ENCODE measurements at places on chromosomes 1 and 21.

DNA sequence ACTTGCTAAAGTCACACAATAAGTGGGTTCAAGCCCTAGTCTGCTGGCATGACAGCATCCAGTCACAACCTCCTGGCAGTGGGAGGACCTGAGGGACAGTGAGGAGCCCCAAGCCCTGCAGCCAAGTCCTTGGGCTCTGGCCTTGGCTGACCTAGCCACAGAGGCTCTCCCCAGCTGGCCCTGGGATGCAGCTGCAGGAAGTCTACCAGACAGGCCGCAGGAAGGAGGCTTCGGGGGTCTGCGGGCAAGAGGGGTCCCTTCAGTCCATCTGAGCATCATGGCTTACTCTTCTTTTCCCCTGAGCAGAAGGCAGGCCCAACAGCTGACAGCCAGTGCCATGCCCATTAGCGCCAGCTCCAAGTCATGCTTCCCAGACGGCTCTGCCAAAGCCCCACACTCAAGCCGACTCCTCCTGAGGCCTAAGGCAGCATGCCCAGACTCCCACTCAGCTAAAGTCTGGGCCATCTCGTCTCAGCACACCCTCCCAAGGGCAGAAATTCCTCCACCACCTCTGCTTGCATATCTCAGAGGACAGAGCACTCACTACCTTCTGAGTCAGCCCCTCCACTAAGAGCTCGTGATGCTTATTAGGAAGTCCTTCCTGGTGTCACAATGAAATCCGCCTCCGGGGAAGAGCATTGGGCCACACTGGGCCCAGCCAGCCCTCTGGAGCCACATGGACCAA lies 20.1 kb downstream of the SLC1A7 start:
- DNase-seq: no peak

DNA sequence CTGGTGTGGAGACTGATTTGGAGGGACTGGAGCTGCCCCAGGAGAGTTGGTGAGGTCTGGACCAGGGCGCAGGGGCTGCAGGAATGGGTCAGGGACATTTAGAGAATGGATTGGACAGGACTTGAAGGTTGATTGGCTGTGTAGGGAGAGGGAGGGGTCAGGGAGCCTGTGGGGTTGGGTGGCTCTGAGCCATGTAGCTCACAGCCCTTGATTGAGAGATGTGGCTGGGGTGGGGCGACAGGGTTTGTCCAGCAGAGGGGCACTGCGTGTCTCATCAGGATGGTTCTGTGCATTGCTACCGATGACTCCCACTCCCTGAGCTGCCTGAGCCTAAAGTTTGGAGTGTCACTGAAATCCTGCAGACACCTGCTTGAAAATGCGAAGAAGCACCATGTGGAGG lies 12.1 kb downstream of the AZIN2 start:
- DNase-seq: no peak

GRCh38 chr1:78275906-78276685 lies 214.7 kb upstream of the PTGFR start:
- DNase-seq: no peak

GRCh38 chr1:64136296-64136695 lies 67.1 kb upstream of the UBE2U start:
- DNase-seq: no peak

- no peak for DNase-seq
Measured at GRCh38 chr21:42121794-42122193, 50.7 kb downstream of the UMODL1 start.

DNA sequence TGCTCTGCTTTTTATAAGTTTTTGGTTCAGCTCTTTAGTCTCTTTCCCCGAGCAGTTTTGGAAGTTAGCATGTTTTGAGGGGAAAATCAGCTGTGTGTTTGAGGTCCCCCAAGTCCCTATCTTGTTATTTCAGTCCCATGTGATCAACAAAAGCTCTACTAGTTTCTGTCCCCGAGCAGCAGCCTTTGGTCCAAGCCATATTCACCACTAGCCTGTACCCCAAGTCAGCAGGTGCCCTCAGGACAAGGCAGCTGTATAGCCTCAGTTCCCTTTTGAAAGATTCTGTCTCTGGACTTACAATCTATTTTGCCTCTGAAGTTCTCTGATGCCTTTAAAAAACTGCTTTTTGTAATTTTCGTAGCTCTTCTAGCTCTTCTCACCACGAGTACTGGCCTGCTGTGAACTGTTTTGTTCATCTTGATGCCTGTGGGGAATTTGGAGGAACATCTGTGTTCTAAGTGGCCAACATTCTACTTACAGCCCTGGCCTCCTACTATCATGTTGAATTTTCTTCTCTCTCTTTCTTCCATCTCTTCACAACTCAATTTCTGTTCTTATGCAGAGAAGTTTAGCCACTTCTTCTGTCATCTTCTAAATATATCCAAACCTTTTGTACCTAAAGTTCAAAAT lies 16.7 kb downstream of the UAP1 start:
- no peak for DNase-seq

GRCh38 chr1:69129538-69129937 lies 438.2 kb upstream of the LRRC7 start:
- no peak for DNase-seq

DNA sequence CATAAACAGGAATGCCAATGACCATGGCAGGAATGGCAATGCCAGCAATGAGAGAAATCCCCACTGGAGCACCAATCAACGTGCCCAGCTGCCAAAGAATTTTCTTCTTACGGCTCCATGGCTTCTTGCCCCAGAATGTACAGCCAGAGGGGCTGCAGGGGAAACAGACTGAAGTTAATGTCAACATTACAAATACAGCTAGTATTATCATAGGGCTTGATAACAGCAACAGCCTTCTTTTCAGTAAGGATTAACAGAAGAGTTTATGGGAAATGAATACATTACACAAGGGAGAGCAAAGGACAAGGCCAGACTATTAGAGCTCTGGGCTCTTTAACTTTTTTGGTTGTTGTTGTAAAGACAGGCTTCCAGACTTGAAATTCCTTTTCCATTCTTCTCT lies 18.2 kb downstream of the RNF19B start:
- DNase-seq: no peak

DNA sequence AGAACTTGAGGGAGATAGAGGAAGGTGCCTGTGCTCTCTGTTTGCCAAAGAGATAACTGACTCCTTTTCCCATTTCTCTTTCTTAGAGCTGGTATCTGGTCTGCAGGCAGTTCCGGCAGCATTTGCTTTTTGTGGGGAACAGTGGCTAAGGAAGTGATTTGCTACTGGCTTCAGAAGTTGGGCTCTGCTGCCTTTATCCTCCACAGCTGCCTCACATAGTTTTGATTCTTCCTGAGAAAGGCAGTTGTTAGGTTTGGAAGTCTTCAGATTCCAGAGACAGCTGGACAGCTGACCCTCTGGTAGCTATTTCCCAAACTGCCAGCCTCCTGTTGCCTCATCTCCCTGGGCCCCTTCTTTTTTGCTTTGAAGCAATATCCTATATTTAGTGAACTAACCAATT lies 62.6 kb upstream of the MACF1 start:
- no peak for DNase-seq

DNA sequence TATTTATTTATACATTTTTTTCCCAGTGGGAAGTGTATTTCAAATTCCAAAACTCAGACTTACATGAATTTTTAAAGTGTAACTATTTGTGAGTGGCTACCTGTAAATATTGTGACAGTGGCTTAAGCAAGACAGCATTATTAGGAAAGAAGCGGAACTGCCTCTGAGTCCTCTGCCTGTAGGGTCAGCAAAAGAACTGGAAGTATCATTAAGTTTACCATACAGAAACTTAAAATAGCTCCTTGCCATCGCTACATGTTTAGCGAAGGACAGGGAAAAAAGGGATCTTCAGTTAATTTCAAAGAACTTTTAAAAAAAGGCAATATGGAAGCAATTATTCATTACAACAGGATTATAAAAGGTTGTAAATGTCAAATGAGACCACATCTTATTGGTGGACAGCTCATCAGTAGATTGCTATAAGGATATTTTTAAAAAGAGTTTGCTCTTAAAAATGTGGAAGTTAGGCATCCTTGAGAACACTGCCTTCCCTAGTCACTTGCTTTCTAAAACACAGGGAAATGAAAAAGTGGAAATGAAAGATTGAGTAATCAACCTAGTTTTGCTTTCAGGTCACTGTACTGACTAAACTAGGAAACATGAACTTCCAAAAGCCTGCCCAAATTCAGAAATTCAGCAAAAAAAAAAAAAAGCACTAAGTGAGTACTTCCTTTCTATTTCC lies 39.2 kb downstream of the NSL1 start:
- DNase-seq: no peak

- no peak for DNase-seq
Measured at GRCh38 chr1:8456308-8456912, 138.5 kb downstream of the SLC45A1 start.

DNA sequence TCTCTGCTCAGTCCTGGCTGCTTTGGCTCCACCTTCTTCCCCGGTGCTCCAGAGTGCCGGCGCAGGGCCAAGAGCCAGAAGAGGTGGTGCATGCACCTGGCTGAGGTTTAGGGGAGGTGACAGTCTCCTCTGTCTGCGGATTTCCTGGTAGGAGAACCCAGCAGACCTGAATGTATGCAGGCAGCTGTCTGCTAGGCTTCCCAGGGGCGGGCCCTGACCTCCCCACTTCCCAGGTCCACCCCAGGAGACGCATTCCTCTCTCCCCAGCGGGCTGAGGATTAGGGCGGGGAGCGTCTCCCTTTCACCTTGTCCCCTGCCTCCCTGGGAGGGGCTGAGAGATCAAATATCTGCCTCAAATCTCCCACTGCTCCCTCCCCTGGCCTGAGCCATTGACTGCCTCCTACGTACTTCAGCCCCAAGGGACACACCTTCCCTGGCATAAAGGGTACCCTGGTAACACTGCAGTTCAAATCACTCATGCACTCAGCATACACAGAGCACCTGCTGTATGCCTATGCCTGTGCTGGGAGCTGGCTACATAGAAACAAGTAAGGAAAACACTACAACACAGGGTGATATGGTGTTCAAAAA lies 27.5 kb downstream of the DMBX1 start:
- DNase-seq: peak; percentile 69

All from HCT116 (cell line).